GM20000 (cell line): ENCODE measurements at places on chromosomes 7 and 10.
A peak's percentile ranks its signal among the peaks of the same experiment; 100 is the strongest.

DNA sequence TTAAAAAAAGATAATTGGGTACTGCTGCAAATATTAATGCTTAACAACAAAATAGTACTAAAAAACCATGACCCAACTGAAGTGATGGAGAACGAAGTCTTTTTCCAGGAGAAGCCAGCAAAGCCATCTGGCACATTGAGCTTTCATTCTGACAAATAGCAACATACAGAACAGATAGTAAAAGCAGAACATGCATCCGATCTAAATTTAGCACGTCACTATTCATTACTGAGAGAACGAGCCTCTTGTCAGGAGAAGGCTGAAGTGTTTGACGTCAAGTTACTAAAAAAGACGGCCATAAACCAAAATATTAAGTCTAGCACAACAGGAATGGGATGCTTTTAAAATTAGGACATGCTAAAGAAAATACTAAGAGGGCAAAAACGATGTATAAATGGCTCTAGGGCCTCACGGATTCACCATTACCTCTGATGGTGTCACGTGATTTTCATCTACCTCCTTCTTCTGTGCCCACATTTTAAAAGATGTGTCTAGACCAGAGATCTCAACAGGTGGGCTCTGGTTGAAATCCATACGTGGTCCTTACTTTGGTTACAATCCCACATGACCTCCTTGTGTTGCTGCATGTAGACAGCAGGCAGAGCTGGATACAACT is 52.3 kb downstream of the CTBP2 start:
- DNase-seq, result no peak

DNA sequence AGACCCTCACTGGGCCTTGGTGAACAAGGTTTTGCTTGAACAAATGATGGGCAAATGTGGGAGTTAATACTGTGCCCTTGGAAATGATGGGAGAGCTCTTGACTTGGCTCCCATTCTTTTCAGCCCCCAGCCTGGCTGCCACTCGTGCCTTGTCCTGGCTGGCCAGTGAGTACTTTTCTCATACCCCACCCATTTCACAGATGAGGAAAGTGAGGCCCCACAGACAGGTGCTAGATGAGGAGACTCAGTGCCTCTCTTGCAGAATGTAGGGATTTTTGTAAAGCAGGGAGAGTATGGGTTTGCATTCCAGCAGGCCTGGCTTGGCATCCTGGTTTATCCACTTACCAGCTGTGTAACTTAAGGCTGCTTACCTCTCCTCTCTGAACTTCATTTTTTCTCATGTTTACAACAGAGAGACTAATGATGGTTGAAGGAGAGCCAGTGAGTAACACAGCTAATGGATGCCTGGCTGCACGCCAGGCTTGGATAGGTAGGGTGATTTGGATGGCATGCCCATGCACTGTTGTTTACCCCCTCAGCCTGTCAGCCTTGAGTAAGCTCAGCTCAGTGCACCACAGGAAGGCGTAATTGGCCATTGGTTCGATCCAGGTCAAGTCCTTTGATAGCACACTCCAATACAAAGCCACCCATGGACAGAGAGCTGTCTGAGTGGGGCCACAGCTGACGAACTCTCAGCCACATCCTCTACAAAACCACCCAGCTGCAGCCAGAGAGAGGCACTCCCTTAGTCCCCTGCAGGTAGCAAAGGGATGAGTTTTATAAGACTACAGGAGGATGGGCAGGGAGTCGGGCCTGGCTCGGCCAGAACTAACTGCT is 436.8 kb downstream of the RPS24 start:
- no peak for DNase-seq

- no peak for DNase-seq
Observed at GRCh38 chr7:152485826-152486225, 50.0 kb upstream of the KMT2C start.

- DNase-seq, result peak; percentile 8
Observed at GRCh38 chr7:113289140-113289740, 170.9 kb upstream of the SMIM30 start.

GRCh38 chr10:93369588-93370164 is 112.5 kb downstream of the MYOF start:
- DNase-seq, result no peak

- no peak for DNase-seq
Observed at GRCh38 chr10:50807851-50808776, 68.4 kb downstream of the ASAH2B start.

DNA sequence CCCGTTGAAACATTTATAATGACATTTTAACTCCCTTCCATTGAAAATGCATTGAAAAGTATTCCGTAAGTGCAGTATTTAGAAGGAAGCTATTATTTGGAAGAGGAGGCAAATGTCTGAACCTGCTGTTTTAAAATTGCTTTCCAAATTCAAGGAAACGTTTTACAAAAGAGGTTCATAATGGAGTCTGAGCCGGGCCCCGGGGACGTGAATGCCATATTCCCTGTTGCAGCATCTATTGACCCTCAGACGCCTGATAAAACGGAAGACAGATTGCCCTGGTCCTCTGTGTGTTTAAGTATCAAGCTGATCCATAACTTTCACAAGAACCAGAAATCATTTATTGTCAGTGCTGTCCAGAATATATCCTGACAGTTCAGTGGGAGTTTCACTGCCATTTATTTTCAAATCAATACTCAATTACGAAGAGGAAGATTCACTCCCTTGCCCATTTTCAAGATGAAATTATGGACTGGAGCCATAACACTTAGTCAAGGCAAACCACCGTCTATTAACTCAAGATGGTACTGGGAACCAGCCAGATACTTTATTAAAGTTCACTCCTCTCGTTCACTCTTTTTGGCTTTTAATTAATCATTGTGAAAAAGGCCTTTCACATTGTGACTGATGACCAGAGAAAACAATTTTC is 435.7 kb upstream of the PFKP start:
- DNase-seq, result no peak
